Osteoblast (primary cell): ENCODE measurements at places on chromosomes 1 and 21. TPM values are rescaled to one million over a fixed set of nuclear protein-coding genes. Genes with fewer than 3 reads are reported as not detected.

Gene CRP
- total RNA-seq, result not detected in 2 replicates

Gene SARS1
- 361 and 392 TPM in 2 replicates for total RNA-seq

Gene UBL4B
- 1.1 and 1.8 TPM in 2 replicates for total RNA-seq

Gene FAM177B
- total RNA-seq, result not detected in 2 replicates

Gene OVAAL
- total RNA-seq, result not detected in 2 replicates

Gene IL10
- not detected in 2 replicates for total RNA-seq

Gene ELAPOR1
- 0.36 and 0.59 TPM in 2 replicates for total RNA-seq

Gene MROH9
- total RNA-seq, result under 0.01 and 0.88 TPM in 2 replicates

Gene MAP3K21
- total RNA-seq, result under 0.01 TPM in 2 replicates

Gene ESRRG
- total RNA-seq, result under 0.01 TPM in 1 of 2 replicates, not detected in the other

Gene HOOK1
- not detected in 2 replicates for total RNA-seq

Gene WRAP73
- total RNA-seq, result 9.8 and 12.4 TPM in 2 replicates
